ENCODE measurements at places on chromosomes 3 and 15.

DNA sequence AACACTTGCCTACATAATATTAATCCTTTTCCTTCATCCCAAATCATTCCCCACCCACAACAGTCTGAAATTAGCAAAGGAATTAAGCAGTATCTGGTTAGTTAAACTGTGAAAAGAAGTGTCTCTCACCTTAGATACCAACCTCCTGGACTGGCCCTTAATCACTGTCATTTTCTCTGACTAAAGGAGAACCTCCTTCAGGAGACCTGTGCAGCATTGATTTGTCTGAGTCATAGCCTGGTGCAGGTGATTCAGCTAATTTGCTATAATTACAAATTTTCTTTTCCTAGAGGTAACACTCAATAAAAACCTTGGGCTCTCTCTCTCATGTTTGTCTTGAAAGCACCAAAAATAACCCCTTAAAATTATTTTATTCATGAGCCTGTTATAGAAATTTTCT, 279.8 kb upstream of the SEMA6D start:
- DNase-seq = no peak

- no peak for DNase-seq
These were observed 38.2 kb upstream of the FAM174B start for GRCh38 chr15:92693691-92694331.

DNA sequence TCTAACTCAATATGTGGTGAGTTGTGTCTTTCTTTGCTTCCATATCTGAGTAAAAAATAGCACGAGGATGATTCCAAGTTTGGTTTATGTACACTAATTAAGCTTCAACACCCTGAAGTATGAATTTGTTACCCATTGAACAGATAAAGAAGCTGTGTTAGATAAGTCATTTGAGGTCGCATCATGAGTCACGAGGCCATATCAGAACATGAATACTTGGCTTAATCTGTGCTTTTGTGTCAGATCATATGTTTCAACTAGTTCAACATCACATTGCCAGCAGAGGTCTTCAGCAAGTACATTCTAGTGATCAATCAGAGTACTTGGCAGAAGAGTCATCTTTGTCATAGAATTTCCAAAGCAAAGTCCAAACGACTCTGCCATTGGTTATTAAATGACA, 26.3 kb upstream of the MITF start:
- no peak for DNase-seq

GRCh38 chr3:72407766-72408165, 440.5 kb downstream of the SHQ1 start:
- DNase-seq = no peak

Data from fibroblast of the aortic adventitia (primary cell).